BE2C (cell line): ENCODE measurements at places on chromosomes 12 and 14.

DNA sequence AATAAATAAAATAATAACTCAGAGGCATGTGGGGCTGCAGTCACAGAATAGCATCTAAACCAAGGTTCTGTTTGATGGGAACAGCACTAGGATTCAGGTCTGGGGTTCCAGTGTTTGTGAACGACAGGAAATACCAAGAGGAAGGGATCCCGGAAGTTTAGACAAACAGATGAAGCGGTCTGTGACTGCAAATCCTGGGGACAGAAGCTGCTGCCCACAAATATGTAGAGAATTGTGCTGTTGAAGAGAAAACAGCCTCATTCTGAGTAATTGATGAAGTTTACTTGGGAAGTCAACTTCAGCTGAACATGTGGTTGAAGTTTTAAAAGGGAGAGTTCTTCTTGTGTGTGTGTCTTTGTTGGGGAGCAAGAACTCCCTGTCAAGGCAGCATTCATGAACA, 98.4 kb upstream of the TBX5 start:
- DNase-seq, result no peak

DNA sequence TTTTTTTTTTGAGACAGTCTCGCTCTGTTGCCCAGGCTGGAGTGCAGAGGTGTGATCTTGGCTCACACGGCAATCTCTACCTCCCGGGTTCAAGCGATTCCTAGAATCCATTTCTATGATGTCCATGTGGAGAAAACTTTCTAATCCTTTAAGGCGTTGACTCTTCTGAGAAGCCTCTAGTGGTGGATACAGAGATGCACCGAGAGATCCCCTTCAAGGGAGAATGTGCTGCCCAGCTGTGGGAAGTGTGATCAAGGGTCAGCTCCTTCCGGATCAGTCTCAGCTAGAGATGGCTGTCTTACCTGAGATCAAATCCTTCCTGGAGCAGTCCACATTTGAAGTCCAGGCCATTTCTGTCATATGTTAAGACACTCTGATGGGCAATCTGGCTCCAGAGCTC, 92.7 kb upstream of the HECTD1 start:
- DNase-seq, result no peak

DNA sequence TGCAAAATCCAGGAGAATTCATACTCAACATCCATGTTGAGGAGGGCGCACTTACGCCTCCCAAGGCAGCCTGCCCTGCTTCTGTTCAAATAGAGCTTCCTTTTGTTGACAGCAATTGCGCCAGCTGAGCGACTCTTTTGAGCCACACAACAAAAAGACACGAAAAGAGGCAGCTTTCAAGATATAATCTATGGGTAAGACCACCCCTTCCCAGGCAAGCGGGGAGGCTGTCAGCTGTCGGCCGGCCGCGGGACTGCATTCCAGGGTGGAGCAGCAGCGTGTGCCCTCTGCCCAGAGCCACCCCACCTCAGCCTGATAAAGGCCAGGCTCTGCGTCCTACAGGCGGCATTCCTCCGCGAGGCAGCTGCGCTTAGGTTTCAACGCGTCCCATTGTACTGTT, 15.8 kb upstream of the STAB2 start:
- DNase-seq, result peak; percentile 45

- DNase-seq, result no peak
Measured at GRCh38 chr12:69129564-69129963, 109.8 kb upstream of the CPSF6 start.

GRCh38 chr12:122880155-122880667, 15.7 kb downstream of the VPS37B start:
- DNase-seq, result no peak

DNA sequence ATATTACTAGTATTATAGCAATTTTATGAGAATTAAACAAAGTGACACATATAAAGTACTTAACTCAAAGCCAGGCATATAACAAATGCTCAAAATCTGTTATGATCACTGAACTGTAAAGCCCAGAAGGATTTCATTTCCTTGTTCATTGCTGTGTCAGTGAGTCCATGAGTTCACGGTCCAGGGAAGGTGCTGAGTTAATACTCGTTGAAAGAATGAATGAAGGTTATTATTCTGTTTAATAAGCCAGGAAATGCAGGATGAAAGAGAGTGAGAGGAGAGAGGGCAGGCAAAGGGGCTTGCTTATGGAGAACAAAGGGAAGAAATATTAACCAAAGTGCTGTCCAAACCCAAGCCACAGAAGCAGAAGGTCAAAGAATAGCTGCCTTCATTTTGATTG, 40.2 kb upstream of the NT5DC3 start:
- DNase-seq, result no peak

DNA sequence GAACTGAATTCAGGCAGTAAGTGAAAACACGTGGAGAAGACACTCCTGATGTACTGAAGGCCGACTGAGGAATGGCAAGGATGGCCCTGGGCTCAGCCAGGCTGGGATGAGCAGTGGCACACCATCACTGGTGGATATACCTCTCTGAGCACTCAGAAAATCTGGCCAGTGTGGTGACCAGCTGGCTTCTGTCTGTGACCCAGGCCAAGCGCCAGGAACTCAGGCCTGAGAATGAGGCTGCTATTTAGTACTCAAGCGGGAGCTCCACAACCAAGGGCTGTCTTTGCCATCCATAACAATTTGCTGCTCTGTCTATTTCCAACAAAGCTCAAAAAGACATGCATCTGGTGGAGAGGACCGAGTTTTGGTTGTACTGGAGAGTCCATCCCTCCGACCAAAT, 586.3 kb downstream of the BCL11B start:
- no peak for DNase-seq

DNA sequence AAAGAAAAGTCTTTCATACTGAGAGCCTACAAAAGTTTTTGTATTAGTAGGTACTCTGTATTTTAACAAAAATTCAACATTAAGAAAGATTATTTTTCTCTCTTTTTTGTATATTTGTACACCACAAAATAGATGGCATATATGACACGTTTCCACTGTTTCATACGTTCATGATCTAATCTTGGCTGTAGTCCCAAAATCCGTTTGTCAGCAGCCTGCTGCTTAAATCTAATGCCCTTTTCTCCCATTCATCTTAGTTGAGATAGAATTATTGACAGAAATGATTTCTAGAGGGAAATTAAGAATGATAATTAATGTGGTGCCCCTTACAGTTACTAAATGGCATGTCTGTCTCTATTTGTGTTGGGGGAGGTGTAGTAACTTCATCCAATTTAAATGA, 140.7 kb upstream of the NOVA1 start:
- no peak for DNase-seq

- DNase-seq, result no peak
Measured at GRCh38 chr12:110256780-110257431, 24.1 kb upstream of the ATP2A2 start.

DNA sequence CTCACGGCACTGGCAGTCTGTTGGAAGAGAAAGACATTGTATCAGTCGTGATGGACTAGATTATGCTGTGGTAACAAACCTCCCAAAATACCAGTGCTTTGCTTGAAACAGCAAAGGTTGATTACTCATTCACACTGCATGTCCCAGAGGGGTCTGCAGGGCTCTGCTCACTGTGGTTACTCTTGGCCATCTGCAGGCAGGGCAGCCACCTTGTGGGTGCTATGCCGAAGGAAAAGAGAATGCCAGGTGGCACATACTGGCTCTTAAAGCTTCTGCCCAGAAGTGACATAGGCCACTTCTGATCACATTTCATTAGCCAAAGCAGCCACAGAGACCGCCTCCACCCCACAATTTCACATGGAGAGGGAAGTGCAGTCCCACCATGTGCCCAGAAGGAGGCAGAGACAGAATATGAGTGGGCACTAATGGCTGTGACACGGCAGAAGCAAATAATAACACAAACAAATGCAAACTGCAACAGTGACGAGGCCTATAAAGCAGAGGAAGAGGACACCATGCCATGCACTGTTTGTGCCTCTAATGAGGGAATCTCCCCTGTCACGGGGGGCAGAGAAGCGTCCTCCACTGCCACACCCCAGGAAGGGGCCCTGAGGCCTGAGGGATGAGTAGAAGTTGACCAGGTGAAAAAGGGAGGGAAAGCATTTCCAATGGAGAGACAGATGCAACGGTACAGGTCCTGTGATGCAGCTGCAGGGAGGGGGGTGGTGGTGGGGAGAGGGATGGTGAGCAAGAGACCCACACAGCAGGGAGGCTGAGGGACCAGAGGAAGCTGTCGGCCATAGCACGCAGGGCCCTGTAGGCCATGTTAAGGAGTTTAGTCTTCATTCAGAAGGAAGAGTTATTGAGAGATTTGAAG, 51.7 kb upstream of the KICS2 start:
- peak; percentile 27 for DNase-seq

- DNase-seq, result no peak
Measured at GRCh38 chr12:48775299-48775698, 13.6 kb downstream of the ADCY6 start.

GRCh38 chr14:100701314-100701713, 25.4 kb upstream of the DLK1 start:
- DNase-seq, result no peak

DNA sequence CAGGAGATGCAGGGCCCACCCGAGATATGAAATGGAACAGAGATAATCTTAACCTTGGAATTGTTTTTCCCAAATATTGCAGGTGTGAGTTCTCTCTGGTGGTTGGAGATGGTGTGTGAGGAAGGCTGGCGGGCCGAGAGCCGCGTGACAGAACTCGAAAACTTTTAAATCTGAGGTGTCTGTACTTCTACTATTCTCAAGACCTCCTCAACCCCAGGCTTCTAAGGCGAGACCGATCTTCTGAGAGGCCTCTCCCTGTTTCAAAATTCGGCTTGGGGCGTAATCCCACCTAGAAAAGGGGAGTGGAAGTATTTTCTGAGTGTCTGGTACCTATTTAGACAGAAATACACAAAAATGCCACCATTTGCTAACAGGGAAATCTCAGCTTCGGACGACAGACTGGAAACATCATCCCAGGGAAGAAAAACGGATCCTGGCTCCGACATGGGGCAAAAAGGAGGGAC, 611 bp downstream of the SARNP start:
- no peak for DNase-seq

DNA sequence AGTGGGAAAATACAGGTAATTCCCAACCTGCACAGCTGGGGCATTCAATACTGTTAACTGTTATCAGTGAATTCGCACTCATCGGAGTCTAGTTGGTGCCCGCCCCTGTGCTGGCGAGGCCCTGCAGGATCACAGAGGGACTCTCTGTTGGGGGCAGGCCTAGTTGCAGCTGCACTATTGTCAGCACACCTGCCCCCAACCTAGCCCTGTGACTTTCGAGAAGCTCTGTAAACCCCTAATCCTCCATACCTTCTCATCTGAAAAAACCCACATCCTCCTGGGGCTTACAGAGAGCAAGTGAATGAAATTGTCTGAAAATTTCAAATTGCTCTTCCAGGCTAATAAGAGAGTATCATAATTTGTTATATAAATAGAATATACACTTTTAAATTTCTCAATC, 132.2 kb upstream of the NUDT4 start:
- no peak for DNase-seq

GRCh38 chr12:18703911-18704310, 33.9 kb downstream of the PLCZ1 start:
- DNase-seq, result no peak

DNA sequence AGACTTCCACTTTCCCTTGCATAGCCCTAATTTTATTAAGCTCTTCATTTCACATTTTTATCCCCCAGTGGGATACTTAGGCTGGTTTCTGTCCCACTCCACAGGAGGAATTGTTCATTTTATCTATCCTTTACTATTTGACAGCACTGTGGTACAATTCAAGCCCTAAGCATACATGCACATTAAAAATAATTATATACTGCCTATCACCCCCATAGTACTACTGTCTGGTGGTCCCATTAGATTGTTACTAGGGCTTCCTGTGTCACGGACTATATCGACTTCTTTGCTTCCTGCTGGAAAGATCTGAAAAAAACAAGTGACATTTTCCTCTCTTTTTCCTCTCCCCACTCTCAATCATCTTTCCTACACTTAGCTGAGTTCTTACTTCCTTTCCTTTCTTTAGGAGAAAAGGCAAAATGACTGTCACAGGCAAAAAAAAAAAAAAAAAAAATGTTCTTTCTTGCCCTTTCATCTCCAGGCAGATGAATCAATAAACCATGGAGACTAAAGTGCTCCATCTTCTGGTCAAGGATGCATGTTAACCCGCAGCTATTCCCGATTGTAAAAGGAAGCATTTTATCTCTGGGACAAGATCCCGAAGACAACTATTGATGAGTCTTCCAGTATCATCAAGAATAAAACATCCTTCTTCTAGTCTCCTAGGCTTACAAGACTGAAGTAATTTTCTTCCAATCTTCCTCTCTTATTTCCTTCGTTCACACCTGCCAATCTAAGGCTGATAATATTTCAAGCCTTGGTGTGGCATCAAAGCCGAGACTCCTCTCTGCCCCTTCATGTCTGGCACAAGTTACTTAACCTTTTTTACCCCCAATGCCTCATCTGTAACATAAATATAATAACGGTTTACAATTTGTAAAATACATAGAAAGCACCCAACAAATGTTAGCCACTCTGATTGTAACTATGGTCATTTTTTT, 94.4 kb upstream of the PLEKHG7 start:
- DNase-seq, result no peak

DNA sequence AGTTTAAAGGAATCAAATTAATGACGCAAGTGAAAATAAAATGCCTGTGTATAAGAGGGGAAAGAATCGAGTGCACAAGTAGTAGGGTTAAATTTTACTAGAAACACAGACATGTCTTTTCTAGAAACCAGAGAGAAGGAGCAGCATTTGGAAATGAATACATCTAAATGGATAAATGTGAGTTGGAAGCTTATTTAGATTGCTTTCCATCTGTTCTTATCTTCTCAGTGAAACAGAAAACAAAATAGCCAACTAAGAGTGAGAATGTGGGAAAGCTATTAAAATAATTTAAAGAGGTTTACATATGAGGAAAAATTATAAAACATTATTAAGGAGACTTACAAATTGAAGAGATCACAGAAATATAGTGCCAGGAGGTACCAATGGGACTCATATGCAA, 1818.9 kb upstream of the FLRT2 start:
- DNase-seq, result no peak

- no peak for DNase-seq
Measured at GRCh38 chr14:55458800-55459515, 18.5 kb upstream of the TBPL2 start.

DNA sequence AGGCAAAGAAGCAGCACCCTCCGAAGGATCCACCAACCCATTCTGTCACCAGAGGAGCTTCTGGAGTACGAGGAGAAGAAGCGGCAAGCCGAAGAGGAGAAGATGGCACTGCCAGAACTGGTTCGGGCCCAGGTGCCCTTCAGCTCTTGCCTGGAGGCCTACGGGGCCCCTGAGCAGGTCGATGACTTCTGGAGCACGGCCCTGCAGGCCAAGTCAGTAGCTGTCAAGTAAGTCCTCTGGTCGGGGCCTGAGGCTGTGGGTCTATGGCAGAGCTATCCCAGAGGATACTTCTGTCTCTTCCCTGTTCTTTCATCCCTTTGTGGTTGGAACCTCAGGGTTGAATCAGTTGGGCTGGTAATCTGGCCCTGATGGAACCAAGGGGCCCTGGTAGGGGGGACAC, 5.9 kb upstream of the TPI1 start:
- no peak for DNase-seq

DNA sequence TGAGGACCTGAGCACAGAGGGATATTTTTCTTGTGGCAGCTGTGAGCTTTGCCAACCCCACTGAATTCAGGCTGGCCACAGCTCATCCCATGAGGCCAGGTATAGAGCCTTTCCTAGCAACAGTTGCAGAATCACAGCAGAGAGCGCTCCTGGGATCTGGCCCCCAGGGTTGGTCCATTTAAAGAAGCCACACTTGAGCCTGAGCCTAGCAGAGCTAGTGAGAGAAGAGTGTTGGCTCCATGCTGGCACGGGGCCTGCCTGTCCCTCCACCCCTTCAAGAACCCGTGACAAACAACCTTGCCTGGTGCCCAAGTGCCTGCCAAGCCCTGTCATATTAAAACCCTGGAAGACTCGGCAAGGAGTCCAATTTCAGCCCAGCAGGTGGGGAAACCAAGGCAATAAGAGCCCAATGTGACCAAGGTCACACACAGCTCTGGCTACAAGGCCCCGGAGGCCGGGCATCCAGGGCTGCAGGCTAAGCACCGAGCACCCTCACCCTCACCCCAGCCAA, 91.6 kb downstream of the LRRC74A start:
- DNase-seq, result no peak
